Activated naive CD4-positive, alpha-beta T cell treated with Interleukin-2 at 50 U/mL for 16 hours (primary cell): ENCODE measurements at places on chromosomes 2 and 18.

GRCh38 chr18:58552057-58552461 lies 76.8 kb downstream of the ALPK2 start:
- peak; percentile 49 for DNase-seq

GRCh38 chr2:19488009-19488691 lies 129.7 kb upstream of the OSR1 start:
- DNase-seq: no peak

DNA sequence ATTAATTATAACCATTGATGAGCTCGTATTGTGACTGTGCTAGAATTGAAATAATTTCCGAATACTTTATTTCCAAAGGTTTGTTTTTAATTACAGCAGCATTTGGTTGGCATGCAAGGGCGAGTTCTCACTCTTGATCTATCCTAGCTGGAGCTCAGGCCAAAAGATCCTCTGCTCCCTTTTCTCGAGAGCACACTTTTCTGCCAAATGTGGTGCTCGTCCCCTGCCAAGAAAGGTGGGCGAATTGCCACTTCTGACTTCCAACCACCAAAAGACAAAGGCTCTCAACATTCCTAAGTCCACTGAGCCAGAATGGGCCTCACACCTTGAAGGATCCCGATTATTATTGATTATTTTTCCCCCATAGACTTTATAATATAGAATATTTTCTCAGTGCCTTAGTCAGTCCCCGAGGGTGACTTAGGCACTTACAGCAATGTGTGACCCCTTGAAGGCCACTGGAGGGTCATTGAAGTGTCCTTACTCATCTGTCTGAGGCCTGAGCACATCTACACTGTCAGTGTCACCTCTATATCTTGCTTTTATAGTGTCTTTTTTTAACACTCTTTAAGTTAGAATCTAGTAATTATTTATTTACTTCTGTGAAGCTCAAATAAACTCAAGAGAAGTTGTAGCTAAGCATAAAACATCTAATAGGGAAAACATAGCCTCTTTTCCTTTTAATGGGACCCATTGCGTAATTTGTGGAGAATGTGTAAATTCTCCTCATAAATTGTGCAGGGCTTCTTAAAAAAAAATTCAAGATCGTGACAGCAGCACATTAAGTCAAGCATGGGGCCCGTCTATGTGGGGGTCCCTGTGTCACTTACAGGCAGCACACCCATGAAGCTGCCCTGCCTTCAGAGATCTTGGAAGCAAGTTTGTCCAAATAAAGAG lies 98.3 kb downstream of the MEIS1 start:
- DNase-seq: no peak

- no peak for DNase-seq
These were observed 339.3 kb downstream of the HRH4 start for GRCh38 chr18:24799720-24800119.
